Eye (tissue), 1 donor: ENCODE measurements at places on chromosomes 7 and 10.

DNA sequence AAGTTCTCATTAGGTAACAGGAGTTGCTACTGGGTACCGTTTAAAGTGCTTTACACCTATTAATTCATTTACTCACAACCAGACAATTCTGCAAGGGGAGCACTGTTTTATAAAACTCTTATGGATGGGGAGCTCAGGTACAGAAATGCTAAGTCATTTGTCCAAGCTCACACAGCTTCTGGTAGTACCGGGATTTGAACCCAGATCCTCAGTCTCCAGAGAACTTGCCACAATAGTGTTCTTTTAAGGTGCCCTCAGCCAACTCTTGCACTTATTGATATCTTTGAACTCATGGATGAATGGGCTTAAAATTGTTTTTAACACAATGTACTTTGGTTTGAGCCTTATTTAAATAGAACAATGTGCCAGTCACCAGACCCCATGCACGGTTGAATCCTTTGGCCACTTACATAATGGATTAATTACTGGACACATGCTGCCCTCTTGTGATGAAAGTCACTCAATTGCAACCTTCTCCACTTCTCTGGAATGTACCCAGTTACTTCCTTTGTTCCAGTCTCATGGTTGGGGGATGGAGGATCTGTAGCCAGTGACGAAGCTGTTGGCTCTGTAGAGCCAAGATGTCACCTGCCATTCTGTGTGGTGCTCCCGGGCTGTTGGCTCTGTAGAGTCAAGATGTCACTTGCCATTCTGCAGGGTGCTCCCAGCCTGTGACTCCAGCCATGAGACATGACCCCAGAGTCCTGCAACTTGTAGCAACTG is 65.6 kb downstream of the NOD1 start:
- peak; percentile 82 for DNase-seq

GRCh38 chr7:135536150-135536549 is 21.6 kb upstream of the NUP205 start:
- DNase-seq = no peak

- DNase-seq = no peak
Observed at GRCh38 chr10:22228167-22228938, 10.5 kb upstream of the EBLN1 start.

DNA sequence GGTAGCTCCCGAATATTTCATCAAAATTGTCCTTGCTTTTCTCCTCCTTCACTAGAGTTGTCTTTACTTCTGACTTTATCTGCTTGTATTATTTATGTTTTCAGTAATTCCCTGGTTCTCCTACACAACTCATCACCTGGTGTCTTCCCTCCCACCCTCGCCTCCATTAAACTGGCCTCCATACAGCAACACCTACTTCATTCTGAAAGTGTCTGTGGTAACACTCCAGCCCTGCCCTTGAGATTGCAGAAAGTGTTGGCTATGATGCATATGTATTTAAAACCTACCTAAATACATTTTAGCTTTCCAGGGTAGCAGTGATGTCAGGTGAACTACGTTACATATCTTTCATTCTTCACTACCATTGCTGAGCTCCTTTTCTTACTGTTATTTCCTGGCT is 833.3 kb upstream of the LRRN3 start:
- no peak for DNase-seq

GRCh38 chr7:151837285-151838042 is 39.5 kb downstream of the PRKAG2 start:
- DNase-seq = peak; percentile 57

DNA sequence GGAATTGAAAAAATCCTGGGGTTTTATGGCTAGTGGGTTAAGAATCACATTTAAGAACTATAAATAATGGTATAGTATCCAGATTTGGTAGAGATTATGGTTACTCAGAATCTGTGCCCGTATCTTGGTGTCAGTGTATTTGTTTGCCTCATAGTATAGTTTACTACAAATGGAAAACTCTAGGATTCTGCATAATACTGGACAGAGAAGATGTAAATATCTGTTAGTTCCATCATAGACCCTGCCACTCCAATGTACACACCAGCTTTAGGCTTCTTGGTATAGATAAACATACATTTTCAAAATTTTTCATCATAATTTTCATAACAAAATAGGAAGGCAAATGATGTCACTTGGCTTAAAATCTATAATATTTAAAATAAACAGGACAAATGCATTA is 108.1 kb downstream of the CFTR start:
- DNase-seq = no peak

GRCh38 chr10:121027371-121027770 is 176.2 kb downstream of the WDR11 start:
- DNase-seq = no peak

DNA sequence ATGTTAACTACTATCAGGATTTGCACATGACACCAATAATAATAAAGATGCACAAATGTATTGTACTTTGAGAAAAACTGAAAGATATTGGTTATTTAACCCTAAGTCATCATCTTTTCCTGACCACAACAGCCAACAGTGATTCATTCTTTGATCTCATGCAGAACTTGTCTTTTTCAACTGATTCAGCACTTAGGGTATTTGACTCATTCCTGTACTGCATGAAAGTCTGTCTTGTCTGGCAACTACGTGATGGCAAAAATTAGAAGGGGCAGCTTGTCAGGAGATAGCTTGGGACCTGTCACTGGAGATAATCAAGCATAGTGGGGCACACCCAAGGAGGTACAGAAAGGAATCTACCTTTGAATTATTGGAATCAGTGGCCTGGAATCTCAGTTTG is 77.8 kb upstream of the LRRC17 start:
- peak; percentile 44 for DNase-seq

DNA sequence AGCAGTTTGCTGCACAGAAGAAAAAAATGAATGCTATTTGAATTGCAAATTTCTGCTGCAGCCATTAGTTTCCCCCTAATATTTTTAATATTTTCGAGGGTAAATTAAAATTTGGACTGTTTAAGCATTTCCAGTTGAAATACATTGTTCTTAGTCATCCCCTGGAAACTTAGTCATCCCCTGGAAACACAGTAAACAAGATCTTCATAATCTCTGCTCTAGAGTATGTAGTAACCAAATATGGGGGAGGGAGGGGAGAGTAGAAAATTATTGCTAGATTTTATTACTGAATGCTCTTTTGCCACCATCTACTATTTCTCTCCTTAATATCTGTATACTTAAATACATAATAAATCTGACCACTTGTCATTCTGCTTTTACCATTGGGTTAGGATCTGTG is 1053.3 kb downstream of the SORCS1 start:
- DNase-seq = no peak

- no peak for DNase-seq
Observed at GRCh38 chr10:30840395-30841050, 191.1 kb downstream of the ZNF438 start.

GRCh38 chr7:83861-84632 is 108.3 kb upstream of the FAM20C start:
- no peak for DNase-seq

DNA sequence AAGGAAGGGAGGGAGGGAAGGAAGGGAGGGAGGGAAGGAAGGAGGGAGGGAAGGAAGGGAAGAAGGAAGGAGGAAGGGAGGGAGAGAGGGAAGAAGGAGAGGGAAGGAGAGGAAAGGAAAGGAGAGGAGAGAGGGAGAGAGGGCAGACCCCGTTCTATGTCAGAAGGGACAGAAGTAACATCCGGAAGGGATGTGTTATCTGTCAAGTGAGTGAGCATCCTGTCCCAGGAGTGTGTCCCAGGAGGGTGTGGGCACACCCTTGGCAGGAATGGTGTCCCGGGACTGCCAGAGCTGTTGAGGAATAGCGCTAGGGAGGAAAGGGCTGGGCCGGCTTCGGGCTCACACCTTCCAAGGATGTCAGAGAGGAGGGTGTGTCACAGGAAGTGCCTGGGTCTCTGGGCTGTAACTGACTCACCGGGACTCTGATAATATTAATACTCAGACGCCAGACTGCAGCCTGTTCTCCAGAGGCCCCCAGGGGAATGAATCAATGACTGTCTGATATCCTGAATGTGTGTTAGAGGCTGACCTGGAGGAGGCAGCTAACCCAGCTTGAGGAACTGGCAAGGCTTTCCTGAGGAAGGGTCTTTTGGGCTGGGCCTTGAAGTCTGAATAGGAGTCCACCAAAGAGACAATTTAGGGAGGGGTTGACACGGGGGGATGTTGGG is 125.6 kb upstream of the TNRC18 start:
- no peak for DNase-seq

- DNase-seq = no peak
Observed at GRCh38 chr7:93142127-93142526, 6.1 kb downstream of the SAMD9L start.

DNA sequence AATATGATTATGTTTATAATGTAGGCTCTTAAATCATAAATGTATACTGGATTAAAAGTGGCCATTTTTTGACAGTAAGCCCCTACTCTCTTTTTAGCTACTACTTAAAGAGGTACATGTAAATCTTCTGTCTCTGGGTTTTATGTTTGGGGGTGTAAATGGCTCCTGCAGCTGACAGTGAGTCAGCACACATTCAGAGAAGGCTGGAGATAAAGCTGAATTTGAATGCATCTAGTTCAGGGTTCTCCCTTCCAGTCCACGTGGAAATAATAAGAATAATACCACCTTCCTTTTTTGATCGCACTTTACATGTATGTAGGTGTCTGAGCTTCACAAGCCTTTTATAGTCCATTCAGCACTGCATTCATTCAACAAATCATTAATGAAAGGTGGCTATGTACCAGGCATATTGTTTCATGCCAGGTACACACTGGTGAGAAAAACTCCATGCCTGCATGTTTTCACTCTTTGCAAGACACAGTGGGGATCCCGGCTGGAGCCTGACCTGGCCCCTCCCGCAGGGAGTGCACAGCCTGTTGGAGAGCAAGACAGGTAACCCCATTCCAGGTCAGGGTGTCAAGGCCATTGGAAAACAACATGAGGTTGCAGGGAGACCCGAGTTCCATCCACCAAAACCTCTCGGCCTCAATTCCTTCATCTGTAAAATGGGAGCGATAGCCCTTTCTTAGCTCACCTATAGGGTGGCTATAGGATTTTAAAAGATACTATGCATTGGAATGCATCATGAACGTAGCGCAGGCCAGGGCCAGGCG is 107.5 kb upstream of the ANLN start:
- DNase-seq = no peak

DNA sequence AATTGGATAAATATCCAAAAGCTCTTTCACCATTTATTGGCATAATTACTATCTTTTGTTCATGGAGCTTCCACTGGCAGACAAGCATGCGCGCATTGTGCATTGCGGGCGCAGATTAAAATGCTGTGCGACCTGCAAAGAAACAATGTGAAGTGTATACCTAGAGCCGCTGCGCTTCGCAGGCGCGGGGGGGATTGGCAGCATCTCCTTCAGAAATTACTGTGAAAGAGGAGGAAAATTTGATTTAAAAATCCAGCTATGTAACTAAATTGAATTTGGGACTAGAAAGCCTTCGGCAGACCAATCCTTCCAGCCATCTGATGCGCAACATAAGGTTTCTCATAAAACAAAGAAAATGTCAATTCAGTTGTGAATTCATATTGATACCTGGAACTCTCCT is 10.3 kb upstream of the NPM3 start:
- no peak for DNase-seq

GRCh38 chr7:50431722-50432305 is 18.3 kb downstream of the FIGNL1 start:
- no peak for DNase-seq

DNA sequence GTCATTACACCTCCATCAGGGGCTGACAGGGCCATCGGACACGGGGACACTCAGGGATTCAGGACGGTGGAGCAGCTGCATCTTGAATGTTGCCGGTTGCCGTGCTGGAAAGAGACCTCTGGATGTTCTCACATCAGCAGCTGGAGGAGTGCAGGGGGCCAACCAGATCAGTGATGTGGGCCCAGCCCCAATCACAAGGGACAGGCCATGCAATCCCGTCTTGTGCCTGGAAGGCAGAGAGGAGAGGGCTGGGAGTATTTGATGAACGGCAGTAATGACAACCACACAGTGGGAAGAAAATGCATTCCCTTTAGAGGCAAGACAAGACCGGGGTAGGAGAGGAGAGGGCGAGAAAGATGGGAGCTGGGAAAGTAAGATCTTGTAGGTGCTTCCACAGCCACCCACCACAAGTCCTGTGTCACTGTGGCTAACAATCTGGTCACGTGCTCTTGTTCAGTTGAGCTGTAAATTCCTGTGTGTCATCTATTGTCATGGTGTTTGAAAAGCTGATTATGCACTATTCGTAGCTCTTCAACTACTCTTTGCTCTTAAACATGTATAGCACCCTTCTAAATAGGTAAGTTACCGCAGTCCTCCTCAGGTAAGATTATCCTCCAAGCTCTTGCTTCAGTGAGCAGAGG is 85.9 kb upstream of the LEP start:
- DNase-seq = peak; percentile 61

GRCh38 chr7:139118805-139119485 is 9.4 kb upstream of the ZC3HAV1 start:
- no peak for DNase-seq

- no peak for DNase-seq
Observed at GRCh38 chr10:127364034-127364433, 167.6 kb upstream of the INSYN2A start.

- DNase-seq = no peak
Observed at GRCh38 chr7:96330193-96330592, 8.3 kb upstream of the SLC25A13 start.

GRCh38 chr7:131449373-131449902 is 107.0 kb downstream of the PODXL start:
- no peak for DNase-seq
